AG09309 (cell line): ENCODE measurements at places on chromosomes 5 and 9.

GRCh38 chr9:3968891-3969290 is 331.0 kb downstream of the GLIS3 start:
- no peak for DNase-seq

DNA sequence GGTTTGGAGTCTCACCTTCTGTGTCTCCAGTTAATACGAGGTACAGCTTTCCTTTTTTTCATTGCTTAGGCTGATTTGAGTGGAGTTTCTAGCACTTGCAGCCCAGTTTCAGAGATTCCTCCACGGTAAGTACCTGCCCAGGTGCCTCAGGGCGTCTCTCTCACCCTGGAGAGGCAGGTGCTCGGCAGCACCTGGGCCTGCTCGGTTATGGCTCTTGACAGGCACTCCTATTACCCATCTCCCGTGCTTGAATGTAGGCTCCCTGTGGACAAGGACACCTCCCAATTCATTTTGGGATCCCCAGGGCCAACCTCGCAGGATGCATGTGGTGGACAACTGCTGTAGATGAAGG is 144.3 kb downstream of the NR3C1 start:
- DNase-seq, result no peak

DNA sequence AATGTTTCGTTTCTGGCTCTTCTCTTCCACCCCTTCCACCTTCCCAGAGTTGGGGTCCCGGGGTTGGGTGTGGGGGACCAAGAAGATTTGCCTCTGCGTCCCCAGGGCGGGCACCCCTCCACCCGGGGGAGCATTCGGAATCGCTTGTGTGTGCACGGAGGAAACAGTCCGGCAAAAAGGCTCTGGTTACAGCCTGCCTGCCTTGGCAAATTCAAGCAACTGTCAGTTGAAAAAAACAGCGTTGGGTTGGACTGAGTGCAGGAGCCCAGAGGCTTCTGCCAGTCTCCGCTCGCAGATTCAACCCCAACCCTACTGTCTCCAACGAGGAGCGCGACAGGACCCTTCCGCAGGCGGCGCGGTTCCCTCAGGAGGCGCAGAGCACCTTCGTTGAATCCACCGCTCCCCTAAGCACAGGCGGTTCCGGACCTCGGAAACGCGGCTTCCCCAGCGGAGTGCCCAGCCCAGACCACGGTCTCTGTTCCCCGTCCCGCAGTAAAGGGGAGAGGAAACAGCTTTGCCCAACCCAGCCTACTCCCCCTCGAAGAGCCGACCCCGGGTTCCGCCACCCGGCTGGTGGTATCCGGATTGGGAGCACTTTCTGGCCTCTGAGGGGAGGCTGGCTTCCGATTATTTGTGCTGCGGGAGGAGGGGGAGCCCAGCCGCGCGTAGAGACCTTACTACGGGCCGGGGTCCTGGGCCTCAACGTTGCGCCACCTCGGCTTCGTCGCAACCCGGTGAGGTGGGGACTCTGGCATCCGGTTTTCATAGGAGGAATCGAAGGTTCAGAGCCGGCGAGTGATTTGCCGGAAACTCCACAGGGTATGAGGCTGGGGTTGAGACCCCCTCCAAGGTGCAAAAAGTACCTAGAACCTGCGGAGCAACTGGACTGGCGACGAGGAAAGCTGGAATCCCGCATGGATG is 9.6 kb downstream of the LHX6 start:
- DNase-seq, result no peak

DNA sequence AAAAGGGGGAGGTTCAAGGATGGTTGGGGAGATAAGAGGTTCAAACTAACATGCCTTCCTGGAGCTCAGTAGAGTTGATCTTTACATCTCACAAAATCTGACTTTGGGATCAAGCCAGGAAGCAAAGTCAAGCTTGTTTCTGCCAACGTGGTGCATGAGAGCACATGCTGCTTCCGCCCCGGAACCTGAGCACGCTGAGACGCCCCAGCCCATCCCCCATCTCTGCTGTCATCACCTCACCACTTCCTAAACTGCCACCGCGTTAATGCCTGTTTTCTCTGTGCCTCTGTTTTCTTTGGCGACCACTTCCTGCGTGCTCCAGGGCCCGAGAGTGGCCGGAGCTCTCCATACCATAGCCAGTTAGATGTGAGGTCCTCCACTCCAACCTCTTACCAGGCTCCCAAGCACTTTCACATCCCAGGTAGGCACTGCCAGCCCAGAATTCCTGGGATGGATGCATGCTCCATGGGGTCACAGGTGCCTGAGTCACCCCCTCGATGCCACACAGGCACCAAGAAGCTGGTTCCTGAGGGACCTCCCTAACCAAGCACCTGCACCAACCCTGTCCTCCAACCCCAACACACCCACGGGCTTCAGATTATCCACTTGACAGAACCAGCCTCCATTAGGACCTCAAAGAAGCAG is 31.2 kb upstream of the AFAP1L1 start:
- no peak for DNase-seq

DNA sequence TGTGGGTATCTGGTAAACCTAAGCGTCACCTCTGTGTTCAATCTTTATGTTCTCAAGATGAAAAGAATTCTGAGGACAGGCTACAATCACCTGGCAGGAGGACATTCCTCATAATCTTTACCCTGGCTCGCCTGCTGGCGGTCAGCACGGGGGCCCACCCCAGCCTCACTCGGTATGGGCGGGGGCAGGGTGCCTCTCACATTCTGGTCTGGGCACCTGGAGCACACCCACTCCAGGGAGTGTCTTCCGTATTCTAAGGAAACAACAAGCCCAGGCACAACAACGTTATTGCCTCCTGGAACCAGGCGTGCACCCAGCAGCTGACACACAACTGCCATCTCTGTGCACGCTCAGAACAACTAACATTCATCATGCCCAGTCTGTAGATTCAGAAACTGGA is 179.8 kb downstream of the ROR2 start:
- no peak for DNase-seq

DNA sequence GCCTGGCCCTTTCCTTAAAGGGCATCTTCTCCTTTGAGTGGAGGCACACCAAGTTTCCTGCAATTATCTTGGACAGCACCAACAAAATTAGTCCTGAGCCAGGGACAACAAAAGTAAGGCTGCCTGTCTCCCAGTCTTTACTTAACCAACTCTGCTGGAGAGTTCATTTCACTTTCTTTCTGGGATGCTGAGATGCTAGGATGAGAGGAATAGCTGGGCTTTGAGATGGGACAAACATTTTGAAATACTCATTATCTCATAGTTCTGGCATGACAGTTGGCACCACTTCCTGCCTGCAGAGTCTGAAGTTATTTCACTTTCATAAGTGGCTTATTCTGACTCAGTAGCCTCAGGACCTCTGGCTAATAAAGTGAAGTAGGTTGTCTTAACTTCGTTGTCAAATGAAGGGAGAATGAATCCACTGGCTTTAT is 157.0 kb downstream of the C9orf152 start:
- peak; percentile 93 for DNase-seq

GRCh38 chr5:107764976-107765804 is 94.5 kb upstream of the EFNA5 start:
- no peak for DNase-seq

GRCh38 chr5:88555674-88556073 is 287.0 kb upstream of the TMEM161B start:
- DNase-seq, result no peak

- no peak for DNase-seq
These were observed 27.6 kb downstream of the ADAMTS2 start for GRCh38 chr5:179317411-179318220.

DNA sequence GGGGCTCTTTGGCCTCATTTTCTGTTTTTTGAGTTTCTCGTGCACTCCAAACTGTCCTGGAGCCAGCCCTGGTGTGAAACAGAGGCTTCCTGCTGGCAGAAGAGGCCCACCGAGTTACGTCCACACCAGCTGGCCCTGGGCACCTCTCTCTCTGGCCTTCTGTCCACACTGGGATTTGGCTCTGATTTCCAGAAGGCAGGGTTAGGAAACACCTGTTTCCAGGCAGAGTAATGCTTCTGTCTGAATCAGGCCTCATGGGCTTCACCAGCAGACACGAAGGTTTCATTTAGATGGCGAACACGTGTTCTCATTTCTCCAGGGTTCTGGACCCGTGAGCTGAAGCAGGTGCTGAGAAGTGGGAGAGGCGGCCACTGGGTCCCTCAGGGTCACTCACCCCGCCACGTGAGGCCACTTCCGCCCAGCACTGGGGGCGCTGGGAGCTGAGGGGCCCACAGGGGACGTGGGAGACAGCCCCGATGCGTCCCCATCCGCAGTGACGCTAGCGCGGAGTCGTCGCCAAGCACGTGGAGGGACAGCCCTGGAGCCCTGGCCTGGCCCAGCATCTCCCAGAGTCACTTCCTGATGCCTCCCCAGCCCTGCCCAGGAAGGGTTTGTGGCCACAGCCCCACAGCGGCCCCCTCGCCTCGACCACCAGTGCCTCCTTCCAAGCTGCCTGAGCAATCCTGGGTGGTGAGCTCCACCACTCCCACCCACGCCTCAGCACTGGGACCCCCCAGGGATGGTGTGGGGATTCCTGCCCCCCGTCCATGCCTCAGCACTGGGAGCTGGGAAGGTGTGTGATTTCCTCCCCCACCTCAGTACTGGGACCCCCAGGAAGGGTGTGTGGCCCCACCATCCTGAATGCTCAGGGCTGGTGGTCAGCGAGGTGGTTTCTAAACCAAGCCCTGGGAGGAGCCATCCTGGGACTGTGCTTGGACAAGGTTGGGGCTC is 4.9 kb upstream of the LRRC14B start:
- no peak for DNase-seq

- no peak for DNase-seq
These were observed 69.1 kb downstream of the HABP4 start for GRCh38 chr9:96519095-96519494.

DNA sequence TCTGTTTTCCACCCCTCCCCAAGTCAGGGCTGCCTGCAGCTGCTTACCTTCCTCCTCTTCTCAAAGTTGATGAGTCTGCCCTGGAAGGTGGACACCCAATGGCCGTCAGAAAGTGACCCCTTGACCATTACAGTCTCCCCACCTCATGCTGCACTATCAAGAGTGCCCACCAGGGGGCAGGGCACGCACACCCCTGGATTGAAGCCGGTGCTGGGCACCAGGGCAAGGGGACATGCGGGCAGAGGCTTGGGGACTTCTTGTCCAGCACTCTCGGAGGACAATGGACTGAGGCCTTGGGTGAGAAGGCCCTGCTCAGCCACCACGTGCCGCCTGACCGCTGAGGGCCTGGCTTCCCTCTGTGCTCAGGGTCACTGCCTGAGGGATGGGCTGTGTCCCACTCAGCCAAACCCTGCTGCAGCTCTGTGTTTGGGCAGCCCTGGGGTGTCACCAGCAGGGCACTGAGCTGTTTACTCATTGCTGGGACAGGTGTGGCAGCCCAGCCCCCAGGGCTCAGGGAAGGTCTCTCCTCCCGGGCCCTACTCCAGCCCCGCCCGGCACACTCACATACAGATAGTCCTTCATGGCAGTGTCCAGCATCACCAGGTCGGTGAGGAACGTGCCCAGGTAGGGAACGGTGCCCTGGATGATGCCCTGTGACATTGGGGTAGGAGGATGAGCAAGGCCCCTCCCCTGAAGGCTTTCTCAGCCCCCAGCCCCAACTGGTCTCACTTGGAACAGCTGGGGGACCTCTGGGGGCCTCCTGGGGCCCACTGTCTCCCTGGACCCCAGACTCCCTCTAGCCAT is 17.7 kb downstream of the RALGDS start:
- no peak for DNase-seq

- no peak for DNase-seq
These were observed 10.8 kb upstream of the NIPAL4 start for GRCh38 chr5:157449011-157449723.

GRCh38 chr5:144141585-144141984 is 28.9 kb downstream of the YIPF5 start:
- DNase-seq, result no peak
